PC-9 (cell line): ENCODE measurements at places on chromosomes 7 and 10. TPM values are rescaled to one million over a fixed set of nuclear protein-coding genes. Genes with fewer than 3 reads are reported as not detected.

Gene SPDYE6
- total RNA-seq = not detected in 2 replicates

- no peak for DNase-seq
Measured at GRCh38 chr7:42596737-42597136, 315.1 kb downstream of the C7orf25 start.

Gene CRYGN
- 1.0 and 1.2 TPM in 2 replicates for total RNA-seq

Gene ASB10
- not detected in 2 replicates for total RNA-seq

GRCh38 chr7:105426606-105427146 is 38.0 kb upstream of the SRPK2 start:
- no peak for DNase-seq

- no peak for DNase-seq
Measured at GRCh38 chr10:97165499-97165898, 20.3 kb downstream of the SLIT1 start.

DNA sequence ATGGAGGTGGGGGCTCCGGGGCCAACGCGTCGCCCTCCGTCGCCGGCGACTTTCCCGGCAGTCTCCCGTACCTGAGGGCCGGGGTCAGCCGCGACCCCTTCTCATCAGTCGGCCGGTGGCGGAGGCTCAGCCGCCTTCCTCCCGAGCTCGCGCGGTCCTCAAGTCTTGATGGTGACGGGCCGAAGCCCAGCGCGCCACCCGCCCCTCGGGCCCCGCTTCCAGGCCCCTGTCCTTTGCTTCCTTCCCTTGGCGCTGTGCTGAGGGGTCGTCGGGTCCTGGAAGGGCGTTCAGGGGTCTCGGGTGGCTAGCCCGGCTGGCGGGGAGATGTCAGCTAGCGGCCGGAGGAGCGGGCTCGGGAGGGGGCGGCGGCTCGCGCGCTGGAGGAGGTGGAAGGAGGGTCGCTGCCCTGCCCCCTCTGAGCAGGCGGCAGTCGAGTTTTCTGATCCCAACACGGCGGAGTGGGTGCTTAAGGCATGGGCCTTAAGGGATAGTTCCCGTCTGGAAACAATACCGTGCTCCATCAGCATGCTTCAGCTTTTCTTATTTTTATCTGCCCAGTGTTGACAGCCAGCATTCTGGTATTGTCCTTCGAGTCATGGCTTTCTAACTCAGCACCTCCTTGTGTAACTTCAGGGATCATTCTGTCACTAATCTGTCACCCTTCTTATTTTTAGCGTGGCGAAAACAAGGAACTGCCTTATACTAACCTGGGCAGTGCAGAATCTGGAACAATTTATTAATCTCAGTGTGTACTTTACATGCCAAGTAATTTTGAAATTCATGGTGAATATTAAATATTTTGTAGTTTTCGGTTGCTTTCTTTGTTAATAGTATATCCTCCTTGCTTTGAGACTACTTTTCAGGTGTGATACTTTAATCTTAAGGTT is 748 bp downstream of the PHTF2 start:
- peak; percentile 33 for DNase-seq

- DNase-seq = peak; percentile 79
Measured at GRCh38 chr10:13614530-13615332, 28.0 kb downstream of the PRPF18 start.

GRCh38 chr10:74255888-74256357 is 104.9 kb downstream of the ADK start:
- no peak for DNase-seq

Gene KIF11
- 21.7 and 35.7 TPM in 2 replicates for total RNA-seq

Gene CARD11
- total RNA-seq = 62.6 and 63.3 TPM in 2 replicates

DNA sequence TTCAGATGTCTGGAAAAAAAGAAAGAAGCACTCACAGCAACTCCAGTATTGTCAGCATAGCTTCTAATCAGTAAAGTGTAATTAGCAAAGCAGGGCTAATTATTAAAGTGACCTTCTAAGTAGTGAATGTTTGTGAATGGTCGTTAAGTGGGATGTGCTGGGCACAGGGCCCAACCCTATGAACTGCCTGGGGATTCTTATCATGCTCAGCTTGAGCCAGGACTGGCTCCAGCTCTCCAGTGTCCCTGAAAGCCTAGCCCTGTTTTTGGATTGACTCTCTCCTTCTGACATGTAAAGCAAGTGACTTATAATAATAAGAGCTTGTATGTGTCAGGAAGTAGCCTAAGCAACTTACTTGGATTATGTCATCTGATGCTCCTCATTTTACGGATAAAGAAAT is 9.5 kb upstream of the TBX20 start:
- DNase-seq = no peak

Gene SMKR1
- total RNA-seq = 8.3 and 8.9 TPM in 2 replicates

DNA sequence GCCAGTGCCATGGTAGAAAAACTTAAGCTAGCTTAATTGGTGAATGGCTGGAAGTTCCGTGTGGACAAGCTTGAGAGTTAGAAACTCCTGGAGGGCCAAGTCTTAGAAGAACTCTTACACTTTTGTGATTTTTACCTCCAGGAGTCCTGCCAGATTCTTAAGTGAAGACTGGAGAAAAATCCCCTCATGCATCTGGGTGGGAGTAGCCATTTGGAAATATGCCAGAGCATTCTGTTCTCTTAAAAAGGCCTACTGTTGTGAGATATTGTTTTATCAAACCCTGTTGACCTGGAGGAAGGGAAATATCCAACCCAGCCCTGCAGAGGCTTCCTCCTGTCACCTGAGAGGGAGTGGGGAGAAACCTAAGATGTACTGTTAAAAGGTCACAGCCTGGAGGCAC is 17.6 kb upstream of the MCM10 start:
- DNase-seq = no peak

DNA sequence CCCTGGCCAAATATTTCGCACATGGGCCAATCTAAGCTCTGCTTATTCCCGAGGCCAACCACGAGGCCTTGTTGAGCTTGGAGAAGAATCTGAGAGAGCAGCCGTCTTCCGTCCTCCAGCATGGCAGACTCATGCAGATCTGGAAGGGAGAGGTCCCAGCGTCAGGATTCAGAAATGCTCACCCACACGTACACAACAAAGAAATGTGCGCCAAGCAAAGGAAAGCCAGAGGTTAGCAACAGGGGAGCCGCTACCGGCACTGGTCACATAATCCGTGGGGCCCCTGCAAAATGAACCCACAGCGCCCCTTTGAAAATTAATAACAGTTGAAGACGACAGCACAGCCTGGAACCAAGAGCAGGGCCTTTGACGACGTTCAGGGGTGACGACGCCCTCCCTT is 25.4 kb upstream of the PRKAG2 start:
- DNase-seq = no peak

DNA sequence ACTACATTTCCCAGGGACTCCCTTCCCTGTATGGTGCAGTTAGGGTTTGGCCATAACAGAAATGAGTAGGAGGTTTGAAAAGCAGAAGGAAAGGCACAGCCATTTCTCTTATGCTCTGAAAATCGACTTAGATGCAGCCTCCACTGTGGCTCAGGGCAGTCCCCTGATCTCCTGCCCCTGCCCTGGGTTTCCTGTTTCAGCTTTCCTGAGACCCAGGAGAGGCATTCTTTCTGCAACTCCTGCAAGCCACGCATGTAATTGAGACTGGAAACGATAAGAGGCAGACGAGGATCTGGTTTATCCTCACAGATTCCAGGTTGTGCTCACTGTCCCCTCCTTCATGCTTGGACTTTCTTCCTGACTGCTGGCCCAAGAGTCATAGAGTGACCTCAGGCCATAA is 461.2 kb upstream of the VSTM2A start:
- DNase-seq = no peak

Gene TNS3
- total RNA-seq = 111 and 143 TPM in 2 replicates

DNA sequence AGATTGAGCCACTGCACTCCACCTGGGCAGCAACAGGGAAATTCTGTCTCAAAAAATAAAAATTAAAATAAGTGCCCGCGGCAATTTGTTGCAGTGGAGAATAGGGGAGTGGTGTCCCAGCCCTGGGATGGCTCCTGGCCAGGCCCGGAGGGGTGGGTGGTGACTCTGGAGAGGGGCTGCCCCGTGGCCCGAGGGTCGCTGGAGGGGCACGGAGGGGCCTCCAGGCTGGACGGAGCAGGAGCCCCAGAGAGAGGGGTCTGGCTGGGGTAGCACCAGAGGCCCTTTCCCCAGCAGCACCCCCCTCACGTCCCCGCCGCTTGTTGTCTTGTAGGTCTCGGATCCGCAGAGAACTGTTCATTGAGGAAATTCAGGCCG is 38.6 kb upstream of the SH2B2 start:
- DNase-seq = no peak

Gene ENTPD7
- total RNA-seq = 4.2 and 5.4 TPM in 2 replicates

DNA sequence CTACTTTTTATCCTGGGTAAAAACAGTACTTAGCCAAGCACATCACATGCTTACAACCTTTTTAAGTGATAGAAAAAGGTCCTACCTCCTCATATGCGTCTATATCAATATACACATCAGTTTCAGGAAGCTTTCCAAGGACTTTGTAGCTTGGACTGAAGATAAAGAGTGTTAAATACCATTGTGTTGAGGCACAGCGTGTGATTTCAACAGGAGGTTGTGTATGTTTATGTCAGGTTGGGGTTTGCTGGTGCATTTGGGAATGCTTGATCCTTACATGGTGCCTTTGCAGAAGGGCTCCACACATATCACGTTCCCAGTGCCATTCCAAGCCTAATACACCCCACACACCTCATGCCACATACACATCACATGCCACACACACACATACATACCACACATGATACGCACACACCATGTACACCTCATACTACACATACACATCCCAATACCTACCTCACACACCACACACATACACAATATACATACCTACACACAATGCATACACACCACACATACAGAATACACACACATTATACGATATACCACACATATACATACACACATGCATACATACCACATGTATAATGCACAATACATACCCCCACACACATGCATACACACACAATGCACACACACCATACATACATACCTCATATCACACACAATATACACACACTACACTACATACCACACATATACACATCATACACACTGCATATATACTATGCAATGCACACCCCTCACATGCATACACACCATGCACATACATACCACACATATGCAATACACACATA is 33.1 kb downstream of the PSMC2 start:
- no peak for DNase-seq

DNA sequence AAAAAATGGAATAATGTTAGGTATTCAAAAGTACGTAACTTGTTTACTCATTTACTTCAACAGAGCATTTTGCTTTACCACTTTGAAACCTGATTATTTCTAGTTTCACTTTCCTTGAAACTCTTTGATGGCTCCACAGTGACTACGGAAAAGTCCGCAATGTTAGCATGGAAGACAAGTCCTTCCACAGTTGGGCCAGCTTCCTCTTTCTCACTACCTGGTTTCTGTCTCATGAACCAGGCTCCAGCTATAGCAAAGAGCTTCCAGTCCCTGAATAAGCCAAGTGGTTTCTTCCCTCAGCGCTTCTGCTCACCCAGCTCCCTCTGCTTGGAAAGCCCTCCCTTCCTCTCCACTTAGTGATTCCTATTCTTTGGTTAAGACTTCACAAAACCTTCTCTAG is 44.8 kb upstream of the SLC16A12 start:
- no peak for DNase-seq

Gene FEZF1
- not detected in 2 replicates for total RNA-seq

Gene PDK4
- 2.4 and 4.8 TPM in 2 replicates for total RNA-seq

Gene ZFYVE27
- total RNA-seq = 21.6 and 24.7 TPM in 2 replicates

DNA sequence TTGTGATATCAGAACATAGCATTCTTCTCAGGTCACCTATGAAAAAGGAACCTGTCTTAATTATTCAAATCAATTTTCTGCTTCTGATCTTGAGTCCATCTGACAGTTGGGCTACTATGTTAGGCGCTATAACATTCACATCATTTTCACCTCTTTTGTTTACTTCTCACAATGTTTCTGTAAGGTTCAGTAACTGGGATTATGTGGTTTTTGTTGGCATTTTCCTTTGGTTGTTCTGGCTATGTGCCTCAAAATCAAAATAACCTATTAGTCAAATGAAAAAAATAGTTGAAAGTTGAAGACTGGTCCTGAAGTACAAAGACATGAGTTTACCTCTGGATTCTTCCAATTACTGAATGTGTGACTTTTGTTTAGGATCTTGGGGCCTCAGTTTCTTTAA is 221.3 kb upstream of the SMIM30 start:
- DNase-seq = no peak

DNA sequence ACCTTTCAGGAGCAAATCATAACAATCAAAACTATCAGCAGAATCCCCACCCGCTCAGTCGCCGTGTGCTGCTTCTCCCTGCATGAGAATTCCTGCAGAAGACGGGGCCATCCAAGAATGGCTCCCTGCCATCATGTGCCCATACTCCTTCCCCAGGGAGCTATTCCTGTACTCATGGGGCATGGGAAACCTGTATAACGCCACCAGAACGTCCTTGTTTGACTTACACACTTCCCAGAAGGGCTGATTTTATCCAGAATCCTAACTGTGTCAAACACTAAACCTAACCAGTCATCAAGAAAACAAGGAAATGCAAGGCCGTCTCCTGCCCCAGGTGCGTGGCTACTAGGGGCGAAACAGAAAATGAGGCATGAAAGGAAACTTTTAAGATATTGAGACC is 16.0 kb downstream of the DIP2C start:
- DNase-seq = no peak

DNA sequence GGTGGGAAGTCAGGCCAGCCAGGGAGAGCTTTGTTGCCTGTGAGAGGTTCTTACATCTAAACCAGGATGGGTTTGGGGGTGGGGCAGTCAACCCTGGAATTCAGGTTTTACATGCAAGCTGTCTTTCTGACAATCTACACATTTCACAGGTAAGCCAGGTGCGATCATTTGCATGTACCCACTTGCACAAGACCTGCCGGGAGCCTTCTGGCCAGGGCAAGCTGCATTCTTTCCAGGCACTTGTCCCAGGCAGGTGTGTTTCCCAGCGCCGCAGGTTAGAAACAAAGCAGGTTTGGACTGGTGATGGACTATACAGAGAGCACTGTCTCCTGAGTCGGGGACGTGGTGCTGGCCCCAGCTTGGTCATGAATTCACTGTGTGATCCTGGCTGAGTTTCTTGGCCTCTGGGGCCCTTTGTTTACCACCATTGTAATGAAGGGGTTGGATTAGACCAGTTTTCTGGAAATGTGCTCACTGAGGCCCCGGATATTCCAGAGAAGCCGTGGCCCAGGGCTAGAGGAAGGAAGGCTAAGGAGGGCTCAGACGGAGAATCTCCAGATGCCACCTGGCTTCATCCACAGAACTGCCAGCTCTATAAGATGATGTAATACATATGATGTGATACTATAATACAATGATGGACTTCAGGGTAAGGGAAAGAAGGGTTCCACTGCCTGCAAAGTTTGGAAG is 205.2 kb upstream of the SVIL start:
- no peak for DNase-seq

Gene FAM171A1
- 3.0 and 3.6 TPM in 2 replicates for total RNA-seq

DNA sequence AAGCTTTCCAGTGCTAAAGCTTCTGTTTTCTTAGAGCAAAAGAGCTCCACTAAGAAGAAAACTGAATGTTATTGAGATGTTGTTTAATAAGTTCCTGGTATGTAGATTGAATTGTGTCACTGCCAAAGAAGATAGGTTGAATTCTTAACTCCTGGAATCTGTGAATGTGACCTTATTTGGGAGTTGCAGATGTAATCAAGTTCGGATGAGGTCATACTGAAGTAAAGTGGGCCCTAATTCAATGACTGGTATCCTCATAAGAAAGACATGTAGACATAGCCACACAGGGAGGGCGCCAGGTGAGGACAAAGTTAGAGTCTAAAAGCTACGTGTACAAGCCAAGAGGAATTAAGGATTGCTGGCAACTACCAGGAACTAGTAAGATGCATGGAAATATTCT is 732.1 kb upstream of the C7orf33 start:
- DNase-seq = no peak

- DNase-seq = no peak
Measured at GRCh38 chr10:101452176-101452575, 98.2 kb downstream of the BTRC start.

Gene GNGT1
- total RNA-seq = 1.1 TPM in 1 of 2 replicates, not detected in the other

Gene ZNF365
- total RNA-seq = 1.3 and 1.8 TPM in 2 replicates
